ENCODE measurements at places on chromosomes 3 and 15.
A peak's percentile ranks its signal among the peaks of the same experiment; 100 is the strongest.

- no peak for DNase-seq
Observed at GRCh38 chr3:133376810-133377209, 23.0 kb upstream of the BFSP2 start.

DNA sequence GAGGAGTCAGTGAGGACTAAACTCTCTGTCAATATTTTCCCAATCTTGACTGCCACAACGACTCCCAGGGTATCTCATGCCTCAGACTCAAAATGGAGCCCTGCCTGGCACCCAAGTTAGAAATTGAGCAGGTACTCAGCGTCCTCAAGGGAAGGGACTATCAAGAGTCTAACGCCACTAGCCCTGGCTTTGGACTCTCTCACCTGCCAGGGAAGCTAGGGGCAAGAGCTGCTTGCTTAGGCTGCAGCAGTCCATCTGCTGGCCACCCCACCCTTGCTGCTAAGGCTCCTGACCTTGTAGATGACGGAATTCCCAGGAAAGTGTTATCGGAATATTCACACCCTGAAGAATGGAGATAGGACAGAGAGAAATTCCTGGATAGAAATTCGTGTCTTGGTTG lies 33.0 kb downstream of the ZIC4 start:
- DNase-seq = no peak

GRCh38 chr15:76155731-76156130 lies 95.9 kb downstream of the TMEM266 start:
- DNase-seq = no peak

DNA sequence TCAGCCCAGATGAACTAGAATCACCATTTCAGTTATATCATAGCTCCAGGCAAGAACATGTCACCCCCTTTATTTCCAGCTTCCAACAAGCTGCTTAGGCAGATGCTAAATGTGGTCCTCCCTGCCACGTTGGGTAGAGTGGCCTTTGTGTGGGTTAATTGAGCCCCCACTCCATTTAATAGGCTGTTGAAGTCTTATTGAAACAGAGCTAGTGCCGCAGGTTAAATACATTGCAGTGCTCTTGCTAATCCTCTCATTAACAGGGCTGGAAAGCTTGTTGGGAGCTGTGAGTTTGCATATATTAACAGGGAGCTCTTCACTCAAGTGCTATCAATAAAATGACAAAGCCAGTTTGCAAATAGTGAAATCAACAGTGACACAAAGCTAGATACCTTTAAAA lies 248.4 kb upstream of the CMC1 start:
- peak; percentile 87 for DNase-seq

DNA sequence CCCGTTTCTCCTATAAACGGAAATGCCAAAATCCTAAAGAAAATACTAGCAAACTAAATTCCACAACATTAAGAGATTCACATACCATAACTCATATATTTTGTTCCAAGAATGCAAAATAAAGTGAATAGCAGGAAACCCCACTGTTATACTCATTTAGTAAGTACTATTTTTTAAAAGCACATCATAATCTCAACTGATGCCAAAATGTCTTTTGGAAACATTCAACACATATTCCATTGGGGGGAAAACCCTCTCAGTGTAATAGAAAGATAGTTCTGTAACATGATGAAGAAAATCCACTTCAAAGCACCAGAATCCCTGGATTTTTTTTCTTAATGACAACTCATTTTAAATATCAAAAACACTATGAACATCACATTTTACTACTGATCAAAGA lies 93.0 kb upstream of the EIF1B start:
- DNase-seq = no peak

DNA sequence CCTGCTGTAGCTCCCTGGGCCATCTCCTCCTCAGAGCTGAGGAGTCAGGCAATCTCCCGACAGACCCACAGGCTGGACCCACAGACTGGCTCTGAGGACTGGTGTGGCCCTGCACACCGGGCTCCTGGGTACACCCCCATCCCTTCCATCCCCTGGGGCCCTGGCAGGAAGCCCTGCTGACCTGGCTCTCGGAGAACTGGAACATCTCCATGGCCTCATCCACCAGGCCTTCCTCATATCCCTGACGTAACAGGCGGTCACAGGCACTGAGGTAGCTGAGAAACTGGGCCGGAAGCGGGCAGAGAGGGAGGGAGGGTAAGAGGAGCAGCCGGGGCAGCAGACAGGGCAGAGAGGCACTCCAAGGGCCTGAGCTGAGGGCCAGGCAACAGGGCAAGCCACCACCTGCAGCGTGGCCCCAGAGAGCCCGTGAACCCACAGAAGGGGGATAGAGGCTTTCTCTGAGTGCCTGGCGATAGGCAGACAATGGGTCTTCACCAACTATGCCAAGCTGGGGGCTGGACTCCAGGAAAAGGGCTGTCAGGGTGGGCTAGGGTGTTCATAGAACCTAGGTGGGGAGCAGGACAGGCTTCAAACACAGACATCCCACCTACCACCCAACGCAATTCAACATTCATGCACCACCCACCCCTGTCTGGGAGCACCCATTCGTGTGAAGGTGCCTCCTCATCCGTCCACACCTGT lies 17.9 kb downstream of the KBTBD13 start:
- DNase-seq = no peak

GRCh38 chr3:58260261-58260731 lies 22.7 kb downstream of the ABHD6 start:
- DNase-seq = no peak

- DNase-seq = peak; percentile 85
Observed at GRCh38 chr15:39273717-39274411, 307.0 kb upstream of the THBS1 start.

DNA sequence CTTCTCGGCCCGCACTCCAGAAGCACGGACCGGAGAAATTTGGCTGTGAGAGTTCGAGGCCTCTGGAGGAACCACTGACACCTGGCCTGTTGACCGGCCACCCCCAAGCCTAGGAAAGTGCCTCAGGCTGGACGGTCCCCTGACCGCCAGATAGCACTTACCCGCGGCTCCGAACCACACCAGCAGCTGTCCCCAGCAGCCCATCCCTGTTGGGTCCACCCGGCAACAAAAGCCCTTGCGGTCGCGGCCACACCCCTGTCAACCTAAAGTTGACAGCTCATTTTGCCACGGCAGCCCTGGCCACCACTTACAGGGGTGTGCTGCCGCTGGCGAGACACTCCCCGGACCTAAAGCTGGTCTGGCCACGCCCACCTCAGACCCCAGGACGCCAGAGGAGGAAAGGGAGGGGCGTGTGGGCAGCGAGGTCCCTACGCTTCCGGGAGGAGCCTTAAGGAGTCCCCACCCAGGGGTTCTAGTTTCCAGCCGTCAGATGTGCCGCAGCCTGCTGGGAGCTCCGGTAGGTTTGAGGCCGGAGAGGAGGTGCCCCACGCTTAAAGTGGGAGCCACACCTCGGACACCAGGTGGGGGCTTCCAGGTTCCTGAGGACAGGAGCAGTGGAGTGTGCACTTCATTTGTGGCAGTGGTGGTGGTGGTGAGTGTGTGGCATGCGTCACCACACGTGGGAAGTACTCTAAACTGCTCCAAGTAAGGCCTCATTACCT lies at the start of gene LTK:
Gene LTK (minus strand): TSS at position 322 of the 722 bp plus-strand sequence. CDS start 118 bp downstream, at position 204.
- no peak for DNase-seq

DNA sequence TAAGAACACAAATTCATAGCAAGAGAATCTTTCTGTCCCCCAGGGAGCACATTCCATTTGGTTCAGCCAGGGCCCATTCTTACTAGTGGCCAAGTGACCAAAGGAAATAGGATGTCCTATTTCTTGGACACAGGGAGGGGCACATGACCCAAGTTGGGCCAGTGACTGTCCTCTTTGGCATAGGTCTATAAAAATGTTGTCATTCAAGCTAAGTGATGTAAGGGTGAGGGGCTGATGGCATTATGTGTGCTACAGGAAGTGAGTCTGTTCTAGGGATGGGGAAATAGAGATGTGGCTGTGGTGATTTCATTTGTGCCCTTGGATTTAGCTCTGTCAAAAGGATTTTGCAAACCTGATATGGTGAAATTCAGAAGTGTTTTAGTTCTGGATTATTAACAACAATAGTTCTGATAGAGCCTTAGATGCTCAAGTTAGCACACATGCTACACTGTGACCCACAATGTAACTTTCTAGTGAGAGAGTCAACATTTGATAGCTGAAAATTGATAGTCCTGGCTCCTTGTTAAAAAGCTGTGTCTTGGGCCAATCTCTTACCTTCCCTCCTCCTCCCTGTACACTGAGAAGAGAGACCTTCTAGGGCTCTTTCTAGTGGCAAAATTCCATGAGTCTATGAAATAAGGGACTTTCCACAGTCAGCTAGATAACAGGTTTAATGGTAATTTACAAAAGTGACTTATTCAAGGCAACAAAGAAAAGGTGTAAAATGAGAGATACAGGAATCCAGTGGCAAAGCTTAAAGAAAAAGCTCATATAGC lies 117.2 kb downstream of the THRB start:
- no peak for DNase-seq

DNA sequence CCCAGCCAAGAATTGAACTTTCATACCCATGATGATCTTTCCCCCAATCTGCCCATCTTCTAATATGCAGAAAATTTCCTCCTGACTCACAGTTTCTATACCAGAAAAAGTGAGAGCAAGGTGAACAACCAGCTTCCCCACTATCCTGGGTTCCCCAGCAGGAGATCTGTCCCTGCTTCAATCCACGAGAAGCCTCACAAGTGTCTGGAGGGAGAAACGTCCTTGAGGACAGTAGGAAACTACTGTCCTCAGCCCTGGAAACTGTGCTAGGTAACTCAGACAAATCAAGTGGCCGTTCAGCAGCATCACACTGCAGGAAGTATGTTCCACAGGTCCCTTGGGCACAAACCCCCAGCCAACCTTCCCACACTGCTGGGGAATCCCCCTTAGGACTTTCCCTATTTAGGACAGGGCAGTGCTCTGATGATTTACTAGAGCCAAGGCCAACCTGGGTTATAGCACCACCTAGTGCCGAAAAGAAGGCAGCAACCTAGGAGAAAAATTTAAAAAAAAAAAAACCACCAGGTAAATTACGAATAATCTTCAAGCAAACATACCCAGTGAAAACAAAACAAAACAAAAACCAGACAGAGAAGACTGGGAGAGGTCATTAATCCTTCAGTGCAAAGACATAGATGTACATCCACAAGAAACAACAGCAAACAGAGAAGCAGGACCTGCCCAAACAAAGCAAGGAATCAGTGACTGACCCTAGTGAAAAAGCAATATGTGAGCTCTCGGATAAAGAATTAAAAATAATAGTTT lies 36.0 kb downstream of the MORC1 start:
- no peak for DNase-seq

DNA sequence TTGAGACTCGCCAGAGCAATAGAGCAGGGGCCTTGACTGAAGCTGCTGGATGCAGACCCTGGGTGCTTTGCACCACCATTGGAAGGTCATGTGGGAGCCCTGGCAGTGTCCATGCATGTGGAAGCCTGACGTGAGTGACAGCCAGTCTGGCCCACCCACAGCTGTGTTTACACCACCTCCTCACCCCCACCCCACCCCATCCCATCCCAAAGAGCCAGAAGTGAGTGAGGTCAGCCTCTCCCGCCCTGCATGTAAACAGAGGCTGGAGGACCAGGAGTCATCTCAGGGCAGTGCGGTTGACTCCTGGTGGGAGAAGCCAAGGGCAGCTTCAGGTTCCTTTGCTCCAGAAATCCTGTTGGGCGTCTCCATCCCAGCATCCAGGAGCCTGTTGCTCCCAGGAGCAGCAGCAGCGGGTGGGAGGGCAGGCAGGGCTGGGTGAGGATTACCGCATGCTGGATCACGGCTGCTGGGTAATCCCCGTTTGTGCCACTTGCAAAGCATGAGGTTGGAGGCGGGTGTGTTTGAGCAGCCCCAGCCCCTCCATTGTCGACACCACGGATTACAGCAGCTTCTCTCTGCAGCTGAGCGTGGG lies 44.6 kb downstream of the CORO2B start:
- DNase-seq = no peak

DNA sequence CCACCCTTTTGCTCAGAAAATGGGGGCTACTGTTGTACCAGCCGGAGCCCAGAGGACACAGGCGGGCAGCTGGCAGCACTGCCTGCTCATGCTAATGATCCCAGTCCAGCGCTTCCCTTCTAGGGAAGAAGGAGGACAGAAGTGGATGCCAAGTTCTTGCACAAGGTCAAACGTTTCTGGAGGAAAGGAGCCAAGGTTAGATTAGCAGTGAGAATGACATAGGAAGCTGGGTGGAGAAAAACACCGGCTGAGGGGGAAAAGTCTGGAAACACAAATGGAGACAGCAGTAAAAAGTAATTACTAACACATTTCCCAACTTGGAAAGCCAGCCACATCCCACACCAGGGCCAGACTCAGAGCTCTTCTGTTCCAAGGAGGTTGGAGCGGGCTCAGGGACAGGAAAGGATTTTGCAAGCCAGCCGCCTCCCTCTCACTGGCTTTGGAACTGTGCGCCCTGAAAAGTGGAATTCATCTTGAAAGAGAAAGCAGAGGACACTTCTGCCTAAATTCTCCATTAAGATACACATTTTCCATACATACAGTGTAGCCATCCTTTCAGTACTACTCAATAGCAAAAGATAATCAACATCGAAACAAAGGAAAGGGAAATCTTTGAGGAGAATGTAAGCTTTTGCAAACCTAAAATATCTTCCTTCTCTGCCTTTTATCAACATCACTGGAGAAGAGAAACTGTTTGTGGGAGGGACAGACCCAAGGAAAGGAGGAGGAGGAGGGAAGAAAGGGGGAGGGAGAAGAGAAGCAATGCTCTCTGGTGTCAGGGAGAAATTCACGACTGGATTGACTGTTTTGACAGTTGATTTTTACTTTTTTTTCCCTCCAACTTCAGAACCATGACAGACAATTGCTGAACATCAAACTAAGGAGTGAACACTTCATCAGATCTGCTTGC lies 133.6 kb downstream of the CD47 start:
- DNase-seq = no peak

- DNase-seq = peak; percentile 44
Observed at GRCh38 chr15:70512772-70513362, 250.5 kb downstream of the UACA start.

DNA sequence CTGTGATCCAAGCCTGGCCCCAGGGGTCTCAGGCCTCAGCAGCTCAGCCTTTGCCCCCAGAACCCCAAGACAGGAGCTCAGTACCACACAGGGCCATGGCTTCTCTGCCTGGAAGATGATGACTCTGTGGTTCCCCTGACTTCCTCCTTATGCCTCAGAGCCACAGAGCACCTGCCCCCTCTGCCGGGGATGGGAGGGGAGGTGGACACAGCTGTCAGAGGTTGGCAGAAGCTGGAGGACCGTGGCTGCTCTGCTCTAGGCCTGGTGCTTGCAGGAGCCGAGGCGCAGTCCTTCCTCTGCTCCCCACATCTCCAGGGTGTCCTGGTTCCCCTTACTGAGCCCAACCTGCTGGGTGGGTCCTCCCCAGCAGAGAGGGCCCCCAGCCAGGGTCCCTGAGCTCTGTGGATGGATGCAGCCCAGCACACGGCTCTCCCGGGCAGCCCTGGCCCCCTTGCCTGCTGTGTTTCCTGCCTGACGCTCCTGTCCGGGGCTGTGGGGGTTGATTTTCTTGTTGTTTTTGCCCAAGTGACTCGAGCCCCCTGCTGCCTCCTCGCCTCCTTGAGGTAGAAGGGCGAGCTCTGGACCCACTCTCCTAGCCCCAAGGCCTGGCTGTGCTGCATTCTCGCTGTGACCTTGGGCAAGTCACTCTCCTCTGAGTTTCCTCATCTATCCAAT lies 36.6 kb downstream of the PSTPIP1 start:
- peak; percentile 9 for DNase-seq

GRCh38 chr15:63640146-63640545 lies 43.0 kb downstream of the FBXL22 start:
- no peak for DNase-seq
